ENCODE measurements at places on chromosomes 2 and 18.

DNA sequence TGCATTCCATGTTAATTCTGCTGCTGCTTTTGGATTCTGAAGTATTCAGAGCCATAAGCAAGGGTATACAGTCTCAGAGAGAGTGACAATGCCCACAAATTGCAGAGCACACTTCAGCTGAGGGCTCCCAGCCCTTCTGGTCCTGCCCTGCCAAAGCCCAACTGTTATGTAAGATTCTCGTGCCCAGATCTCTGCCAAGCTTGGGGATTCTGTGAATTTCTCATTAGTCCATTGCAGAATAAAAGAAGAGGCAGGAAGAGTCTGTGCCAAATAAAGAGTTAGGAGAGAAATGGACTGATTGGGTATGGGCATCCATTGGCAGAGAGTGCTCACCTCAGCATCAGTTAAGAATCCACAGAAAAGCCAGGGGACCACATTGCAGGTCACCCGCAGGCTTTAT is 112.0 kb upstream of the PNPT1 start:
- no peak for DNase-seq

GRCh38 chr18:68024716-68025115 is 508.2 kb upstream of the DSEL start:
- DNase-seq, result no peak

DNA sequence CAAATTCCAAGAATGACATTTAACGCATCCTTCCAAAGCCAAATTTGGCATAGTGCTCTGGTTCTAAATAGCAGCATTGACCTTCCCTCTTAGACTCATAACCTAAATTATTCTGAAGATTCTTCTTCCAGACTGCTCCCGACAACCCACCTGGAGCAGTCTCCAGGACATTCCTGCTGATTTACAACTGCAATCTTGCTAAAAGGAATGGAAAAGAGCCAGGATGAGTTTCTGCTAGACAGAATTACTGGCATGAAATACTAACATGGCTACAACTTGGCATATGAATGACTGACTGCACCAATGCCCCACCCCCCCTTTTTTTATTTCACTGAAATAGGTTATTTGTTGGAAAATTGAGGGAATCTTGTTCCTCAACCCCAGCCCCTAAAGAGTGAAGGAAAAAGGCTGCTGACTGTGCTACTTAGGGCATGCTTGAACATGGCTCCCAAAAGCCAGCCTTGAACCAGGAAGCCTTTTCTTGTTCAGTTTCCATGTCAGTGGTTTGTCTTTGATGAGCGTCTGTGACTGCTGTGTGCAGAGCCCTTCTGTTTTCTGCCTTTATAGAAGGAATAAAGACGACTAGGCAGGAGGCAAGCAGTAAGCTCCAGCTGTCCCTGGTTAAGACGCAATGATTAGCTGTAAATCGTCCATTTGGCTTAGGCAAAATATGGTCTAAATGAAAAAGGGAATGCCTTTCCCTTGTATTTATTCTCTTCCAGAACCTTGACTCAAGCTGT is 47.4 kb upstream of the ITGB6 start:
- no peak for DNase-seq

DNA sequence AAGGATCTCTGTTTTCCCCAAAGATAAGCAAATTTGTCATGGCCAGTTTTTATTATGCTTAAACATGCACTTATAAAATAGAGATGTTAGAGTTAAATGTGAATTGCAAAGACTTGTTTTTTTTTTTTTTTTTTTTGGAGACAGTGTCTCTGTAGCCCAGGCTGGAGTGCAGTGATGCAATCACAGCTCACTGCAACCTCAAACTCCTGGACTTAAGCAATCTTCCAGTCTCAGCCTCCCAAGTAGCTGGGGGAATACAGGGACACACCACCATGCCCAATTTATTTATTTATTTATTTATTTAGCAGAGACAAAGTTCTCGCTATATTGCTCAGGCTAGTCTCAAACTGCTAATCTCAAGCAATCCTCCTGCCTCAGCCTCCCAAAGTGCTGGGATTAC is 15.1 kb downstream of the PHOSPHO2 start:
- DNase-seq, result no peak
